GM12892 (cell line): ENCODE measurements at places on chromosomes 4 and X.

DNA sequence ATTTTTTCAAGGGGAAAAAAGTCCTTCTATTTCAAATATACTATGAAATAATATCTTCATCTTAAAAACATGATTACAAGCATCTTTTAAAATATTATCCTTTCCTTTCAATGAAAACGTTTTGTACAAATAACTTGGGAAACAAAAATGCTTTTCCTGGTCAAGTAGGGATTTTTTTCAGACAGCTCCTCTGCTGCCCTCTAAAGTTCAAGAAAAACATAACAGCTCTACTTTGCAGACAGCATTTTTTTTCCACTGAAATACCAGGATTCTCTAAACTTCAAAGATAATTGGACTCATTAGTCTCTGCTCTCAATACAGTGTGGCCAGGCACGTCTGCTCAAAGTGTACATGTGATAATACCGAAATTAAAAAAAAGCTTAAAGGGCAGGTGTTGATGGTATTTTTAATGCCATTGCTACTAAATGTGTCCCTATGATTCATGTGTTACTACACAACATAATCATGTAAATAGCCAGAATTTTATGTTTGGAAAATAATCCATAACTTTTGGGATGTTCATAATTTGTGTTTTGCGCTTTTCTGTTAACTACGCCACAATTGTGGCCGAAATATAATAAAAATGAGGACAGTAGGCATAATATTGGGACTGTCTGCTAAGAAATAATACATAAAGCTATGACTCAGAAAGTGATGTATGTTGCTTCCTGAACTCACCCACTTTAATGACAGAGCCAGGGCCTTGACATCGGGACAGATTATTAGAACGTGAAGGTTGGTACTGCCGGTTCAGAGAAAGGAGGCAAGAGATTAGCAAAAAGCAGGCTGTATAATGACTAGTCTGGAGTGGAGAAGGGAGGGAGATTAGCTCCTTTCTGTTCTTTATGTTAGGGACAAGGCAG, 478.9 kb downstream of the KCNIP4 start:
- DNase-seq: no peak

DNA sequence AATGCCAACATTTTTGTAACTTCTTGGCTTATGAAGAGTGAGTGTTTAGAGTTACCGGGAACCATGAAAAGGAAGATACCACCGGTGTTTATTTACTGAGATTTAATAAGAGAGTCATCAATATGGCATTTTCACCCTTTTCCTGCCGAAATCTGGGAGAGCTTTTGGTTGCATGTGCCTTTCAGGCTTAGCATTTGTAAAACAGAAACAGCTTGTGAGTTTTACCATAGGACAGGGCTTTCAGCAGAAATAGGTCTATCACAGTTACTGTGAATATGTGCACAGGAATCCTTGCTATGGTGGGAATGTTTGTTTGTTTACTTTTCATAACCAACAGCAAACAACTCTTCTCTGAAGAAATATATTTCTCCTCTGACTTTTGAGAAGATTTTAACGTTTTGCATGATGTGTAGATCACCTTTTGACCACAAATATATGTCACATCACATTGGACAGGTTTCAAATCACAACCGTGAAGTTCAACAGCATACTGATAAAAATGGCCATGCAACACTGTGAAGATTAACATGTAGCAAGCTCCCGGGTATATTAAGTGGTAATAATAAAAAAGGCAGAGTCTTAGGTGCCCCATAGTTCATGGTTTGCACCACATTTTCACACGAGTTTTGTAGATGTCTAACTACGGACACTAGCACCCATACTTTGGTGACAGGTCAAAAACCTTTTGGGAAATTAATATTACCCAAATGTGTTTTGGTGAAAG, 21.3 kb downstream of the ARHGAP24 start:
- DNase-seq: no peak

DNA sequence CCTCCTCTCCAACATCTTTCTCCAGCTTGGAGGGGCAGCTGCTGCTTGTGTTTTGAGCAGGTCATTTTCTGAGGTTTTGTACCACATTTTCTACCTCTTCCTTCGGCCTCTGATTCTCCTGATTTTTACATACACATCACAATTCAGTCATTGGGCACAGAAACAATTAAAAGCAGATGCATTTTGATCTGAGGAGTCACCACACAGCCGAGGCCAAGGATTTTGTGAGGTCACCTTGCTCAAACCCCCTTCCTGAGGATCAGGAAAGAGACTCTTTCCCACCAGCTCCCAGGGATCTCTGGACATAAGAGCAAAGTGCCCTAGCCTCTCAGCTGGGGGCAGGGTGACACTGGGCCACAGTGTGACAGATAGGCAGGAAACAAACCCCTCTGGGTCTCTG, 5.4 kb upstream of the FATE1 start:
- no peak for DNase-seq

GRCh38 chr4:158125310-158125709, 47.5 kb downstream of the GASK1B start:
- no peak for DNase-seq

- no peak for DNase-seq
Measured at GRCh38 chr4:113878668-113879067, 100.8 kb downstream of the ARSJ start.

- DNase-seq: no peak
Measured at GRCh38 chr4:167025670-167026069, 208.6 kb downstream of the SPOCK3 start.

GRCh38 chr4:86497980-86498862, 95.9 kb upstream of the PTPN13 start:
- DNase-seq: no peak

GRCh38 chr4:122663814-122664610, 43.1 kb upstream of the IL21 start:
- DNase-seq: no peak

GRCh38 chr4:182776376-182777105, 140.6 kb downstream of the DCTD start:
- no peak for DNase-seq

DNA sequence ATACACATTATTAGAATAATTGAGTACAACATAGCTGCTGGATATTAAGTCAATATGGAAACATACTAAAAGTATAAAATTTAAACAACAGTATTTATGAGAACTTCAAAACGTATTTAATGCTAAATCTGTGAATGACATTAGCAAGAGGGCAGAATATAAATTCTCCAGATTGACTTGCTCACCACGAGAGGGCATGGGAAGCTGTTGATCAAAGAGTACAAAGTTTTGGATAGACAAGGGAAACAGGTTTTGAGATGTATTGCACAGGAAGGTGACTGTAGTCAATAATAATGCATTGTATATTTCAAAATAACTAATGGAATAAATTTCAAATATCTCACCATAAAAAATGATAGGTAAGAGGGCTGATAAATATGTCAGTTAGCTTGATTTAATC, 768.2 kb downstream of the CENPC start:
- DNase-seq: no peak

DNA sequence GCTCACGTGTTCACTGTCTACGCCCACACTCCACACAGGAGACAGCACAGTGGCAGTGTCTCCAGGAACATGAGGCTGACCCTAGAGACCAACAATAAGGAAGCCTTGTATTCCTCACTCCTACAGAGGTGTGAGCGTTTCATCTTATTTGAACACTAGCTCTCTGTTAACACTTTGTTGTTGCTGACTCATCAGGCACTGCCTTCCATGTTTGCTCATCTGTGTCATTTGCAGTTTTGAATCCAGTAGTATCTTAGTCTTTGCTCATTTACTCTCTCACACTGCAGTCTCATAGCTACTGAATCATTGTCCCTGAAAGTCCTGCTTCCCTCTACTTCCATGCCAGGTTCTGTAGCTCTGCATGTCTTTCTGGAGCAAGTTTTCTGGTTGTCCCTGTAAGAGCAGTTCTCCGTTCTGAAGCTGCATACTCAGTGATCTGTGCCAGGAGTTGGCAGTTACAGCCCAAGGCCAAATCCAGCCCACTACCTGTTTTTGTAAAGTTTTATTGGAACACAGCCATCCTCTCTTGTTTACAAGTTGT, 80.3 kb upstream of the DCLK2 start:
- no peak for DNase-seq

DNA sequence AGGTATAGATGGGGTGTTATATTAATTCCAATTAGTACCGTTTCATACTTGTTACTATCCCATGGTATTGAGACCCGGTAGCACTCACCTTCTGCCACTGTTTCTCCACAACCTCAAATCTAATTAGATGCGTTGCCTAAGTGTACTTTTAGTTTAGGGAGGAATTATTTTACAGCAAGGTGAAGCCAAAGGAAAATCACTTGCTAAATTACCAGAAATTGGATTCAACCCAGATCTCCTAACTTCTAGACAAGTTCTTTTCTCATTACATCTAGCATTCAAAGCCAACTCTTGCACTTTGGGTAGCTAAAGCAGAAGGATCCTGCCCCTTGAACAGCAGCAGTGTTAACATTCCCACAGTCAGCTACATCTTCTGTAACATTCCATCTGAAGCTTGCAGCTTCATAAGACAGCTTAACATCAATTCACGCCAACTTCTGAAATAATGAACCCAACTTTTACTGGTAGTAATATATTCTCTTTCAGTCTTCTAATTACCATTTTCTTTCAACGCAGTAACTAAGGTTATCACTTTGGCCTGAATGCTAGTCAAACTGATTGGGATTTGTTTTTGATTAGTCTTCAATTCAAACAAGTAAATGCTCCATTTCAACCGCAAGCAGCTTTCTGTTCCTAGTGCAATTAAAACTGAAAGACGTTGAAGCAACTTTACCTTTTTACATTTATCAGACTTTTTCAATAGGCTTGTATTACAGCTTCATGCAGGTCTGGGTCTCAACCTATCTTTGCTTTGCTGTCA, 934 bp upstream of the SEC31A start:
- DNase-seq: no peak

- no peak for DNase-seq
Measured at GRCh38 chr4:137203601-137204000, 328.7 kb downstream of the PCDH18 start.

DNA sequence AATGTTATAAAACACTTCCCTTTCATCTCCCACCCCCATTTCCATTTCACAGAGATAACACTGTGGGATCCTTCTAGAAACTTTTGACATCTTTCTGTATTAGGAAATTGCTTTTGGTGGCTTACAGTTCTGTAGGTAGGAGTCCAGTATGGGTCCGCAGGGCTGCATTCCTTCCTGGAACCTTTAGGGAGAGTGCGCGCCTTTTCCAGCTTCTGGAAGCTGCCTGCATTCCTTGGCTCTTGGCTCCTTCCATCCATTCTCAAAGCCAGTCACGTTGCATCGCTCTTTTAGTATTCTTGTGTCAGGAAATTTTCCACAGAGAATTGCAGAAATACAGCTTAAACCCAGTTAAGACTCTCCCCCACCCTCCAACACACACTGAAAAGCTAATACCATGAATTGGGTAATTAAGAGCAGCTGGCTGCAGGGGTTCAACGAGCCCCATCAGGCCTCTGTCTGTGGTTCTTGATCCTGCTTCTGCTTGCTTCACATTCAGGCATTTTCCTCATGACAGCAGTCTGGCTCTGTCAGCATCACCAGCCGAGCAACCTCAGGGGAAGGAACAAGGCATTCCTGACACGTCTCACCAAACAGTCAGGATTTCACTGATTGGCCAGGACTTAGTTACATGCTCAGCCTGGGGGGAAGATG, 48.8 kb downstream of the SEPTIN11 start:
- DNase-seq: no peak

GRCh38 chr4:30601070-30601865, 118.9 kb upstream of the PCDH7 start:
- no peak for DNase-seq

GRCh38 chr4:47704693-47705325, 133.1 kb downstream of the CORIN start:
- DNase-seq: no peak

DNA sequence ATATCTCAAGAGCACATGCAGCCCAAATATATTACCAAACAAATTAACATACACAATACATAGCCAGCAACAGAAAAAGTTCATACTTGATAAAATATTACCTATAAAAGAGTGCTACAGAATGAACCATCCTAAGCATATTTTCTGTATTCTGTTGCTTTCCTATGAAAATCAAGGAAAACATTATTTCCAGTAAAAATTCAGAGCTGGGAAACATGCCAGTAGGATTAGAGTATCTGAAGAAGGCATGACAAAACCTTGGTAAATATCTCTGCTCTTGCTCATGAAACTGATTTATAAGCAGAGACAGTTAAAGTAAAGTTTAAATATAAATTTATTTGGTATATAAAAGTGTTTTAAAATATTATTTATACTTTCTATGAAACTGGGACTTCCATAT, 599.7 kb downstream of the ARAP2 start:
- no peak for DNase-seq

DNA sequence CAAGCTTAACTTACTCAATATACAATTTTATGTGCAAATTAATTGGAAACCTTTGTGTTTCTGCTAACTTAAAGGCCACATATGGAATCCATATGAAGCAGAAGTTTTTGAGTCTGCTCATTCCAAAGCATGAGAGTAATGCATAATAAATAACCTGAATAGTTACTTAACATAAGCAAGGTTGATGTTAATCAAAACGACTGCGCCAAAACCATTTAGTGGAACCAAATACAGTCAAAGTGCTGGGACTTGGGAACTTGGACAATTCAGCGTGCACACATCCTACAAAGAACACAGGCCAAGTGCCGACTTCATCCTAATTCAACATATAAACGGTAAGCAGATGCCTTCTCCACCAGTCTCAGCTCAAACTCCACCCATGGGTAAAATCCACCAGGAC, 17.0 kb downstream of the TSPAN5 start:
- no peak for DNase-seq

GRCh38 chrX:1444561-1445500, 7.9 kb downstream of the ASMTL start:
- DNase-seq: no peak

GRCh38 chr4:169621731-169622492, 1.5 kb downstream of the CLCN3 start:
- no peak for DNase-seq

DNA sequence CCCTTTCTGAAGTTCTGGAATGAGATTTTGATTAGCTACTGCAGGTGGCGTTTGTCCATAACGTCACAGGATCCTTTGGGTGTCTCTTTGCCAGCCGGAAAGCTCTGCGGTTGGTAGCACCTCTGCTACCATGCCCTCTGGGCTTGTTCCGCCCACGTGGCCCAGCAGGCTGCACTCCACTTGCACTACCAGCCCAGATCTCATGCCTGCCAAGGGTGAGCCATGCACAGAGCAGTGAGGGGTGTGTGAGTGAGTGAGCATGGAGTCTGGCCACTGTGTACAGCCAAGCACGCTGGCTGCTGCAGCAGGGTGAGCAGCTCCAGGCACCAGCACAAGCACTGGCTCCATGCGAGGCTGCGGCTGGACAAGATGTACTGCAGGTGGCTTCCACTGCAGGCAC, 6.6 kb upstream of the HNRNPD start:
- DNase-seq: no peak

DNA sequence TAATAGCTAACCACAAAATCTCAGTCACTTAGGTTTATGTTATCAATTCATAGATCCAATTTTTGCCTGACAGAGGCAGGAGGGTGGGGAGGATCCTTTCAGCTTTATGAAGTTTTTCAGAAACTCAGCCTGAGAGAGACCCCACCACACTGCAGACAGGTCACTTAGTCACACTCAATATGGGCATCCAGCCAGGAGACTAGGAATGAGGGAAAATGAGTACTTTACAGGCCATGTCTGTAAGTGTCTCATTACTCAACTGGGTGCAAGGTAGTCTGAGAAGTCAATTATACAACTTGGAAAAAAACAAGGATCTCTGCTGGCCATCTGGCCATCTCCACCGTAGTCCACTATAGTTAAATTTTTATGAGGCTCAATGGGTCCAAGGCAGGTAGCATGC, 365.9 kb downstream of the INPP4B start:
- no peak for DNase-seq
